ENCODE measurements at places on chromosomes 1 and 21.

DNA sequence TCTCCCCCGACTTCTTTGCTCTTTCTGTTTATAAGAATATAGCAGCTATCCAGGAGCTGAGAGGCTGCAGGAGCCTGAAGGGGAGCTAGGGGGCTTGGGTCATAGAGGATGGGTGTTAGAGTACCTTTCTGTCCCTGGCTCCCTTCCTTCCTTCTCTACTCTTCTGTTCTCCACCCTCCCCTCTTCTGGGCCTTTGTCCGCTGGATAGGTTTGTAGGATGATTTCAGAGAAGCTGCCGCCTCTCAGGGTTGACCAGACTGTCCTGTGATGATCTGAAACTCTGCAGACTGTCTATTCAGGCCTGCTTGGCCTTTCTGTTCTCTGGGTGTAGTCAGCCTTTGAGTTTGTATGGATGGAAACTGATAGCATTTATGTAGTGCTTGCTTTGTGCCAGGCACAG, 26.3 kb downstream of the PPFIA4 start:
- no peak for DNase-seq

DNA sequence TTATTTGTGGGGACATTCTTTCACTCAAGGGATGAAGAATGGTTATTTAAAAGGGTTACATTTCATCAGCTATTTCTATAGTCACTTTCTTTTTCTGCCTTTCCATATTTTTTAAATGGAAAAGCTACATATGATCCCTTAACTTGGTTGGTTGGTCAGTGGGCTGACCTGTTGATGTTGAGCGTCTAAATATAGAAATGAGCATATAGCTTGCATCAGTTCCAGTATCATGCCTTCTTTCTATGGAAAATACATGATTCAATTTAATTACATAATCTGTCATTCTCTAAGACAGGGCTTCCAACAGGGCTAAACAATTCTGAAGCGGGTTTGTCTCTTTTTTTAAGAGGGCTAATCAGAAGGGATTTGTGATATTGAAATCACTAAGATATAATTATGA, 40.6 kb downstream of the TYW3 start:
- DNase-seq: no peak

- DNase-seq: no peak
Measured at GRCh38 chr1:114701931-114702330, 6.6 kb upstream of the AMPD1 start.

DNA sequence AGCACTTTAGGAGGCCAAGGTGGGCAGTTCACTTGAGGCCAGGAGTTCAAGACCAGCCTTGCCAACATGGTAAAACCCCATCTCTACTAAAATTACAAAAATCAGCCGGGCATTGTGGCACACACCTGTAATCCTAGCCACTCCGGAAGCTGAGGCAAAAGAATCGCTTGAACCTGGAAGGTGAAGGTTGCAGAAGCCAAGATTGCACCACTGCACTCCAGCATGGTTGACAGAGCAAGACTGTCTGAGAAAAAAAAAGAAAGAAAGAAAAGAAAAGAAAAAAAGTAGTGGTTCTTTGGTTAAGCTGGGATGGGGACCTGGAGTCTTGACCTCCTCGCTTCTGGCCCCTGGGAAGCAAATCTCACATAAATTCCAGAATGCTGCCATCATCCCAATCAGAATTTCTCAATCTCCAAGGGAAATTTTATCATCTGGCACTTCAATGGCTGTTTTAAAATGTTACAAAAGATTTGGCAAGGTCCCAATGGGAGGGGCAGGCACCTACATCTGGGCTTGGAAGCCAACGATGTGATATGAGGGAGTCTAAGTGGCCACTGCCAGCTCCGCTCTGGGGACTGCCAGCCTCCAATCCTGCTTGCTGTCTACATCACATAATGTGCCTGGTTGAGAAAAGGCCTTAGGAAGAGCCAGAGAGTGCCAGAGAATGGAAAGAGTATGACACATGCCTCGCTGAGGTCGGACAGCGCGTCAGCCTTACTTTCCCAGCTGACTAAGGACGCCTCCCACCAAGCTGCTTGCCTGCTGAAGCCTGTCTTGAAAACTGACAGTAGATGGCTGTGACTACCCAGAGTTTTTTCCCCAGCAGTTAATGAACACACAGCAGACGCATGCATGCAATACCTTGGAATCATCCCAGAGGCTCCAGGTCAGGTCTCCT, 42.1 kb upstream of the SRP9 start:
- DNase-seq: no peak
